Fibroblast of upper back skin (primary cell): ENCODE measurements at places on chromosomes 1 and 21.

GRCh38 chr1:74690364-74690696 is 16.7 kb upstream of the ERICH3 start:
- no peak for DNase-seq

DNA sequence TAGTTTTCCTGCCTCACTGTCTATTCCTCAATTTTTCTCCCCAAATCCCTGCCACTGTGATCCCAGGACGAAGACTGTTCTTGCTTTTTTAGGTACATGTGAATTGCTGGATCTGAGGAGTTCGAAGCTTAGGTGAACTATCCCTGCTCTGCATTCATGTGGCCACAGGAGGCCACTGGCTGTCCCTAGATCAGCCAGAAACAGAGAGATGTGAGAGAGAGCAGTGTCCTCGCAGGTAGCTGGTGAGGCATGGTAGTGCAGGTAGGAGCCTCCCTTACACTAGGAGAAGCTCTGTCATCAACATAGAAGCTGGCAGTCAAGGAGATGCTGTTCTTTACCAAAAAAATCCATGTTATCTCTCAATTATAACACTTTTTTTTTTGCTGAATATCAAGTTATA is 71.5 kb downstream of the USP24 start:
- DNase-seq, result no peak

- no peak for DNase-seq
Observed at GRCh38 chr1:80656014-80656636, 1144.6 kb upstream of the ADGRL2 start.

DNA sequence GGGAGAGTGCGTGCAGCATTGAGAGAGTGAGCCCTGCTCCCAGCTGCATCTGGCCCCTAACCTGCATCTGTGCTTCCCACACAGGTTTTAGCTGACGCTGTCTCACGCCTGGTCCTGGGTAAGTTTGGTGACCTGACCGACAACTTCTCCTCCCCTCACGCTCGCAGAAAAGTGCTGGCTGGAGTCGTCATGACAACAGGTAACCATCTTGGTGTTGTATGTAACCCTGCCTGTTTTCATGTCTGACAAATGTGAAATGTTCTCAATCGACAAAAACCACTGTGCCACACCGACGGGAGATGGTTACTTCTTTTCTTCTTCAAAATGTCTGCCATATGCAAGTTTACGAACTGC is 105.8 kb downstream of the ADARB1 start:
- no peak for DNase-seq

- DNase-seq, result no peak
Observed at GRCh38 chr1:210951279-210951678, 182.7 kb downstream of the KCNH1 start.

DNA sequence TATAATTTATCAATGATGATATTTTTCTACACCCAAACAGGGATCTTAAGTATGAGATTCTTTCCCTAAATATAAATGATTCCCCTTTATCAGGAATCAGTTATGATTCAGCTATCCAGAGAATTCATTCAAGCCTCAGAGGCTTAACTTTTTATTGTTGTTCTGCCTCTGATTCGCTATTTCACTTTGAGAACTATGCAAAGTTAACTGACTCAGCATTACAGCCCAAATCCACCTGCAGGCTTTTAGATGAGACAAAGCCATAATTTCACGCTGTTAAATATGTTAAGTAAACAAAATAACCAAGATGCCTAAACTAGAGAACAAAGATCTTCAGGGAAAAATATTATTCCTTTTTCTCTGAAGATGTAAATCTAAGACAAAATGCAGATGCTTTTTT is 8.5 kb downstream of the SCYL3 start:
- peak; percentile 22 for DNase-seq

GRCh38 chr1:194223596-194223995 is 1037.2 kb upstream of the B3GALT2 start:
- no peak for DNase-seq

- DNase-seq, result no peak
Observed at GRCh38 chr1:56355918-56356317, 223.4 kb downstream of the PLPP3 start.

- DNase-seq, result no peak
Observed at GRCh38 chr1:40316595-40317393, at the start of gene COL9A2. Gene COL9A2 (minus strand): TSS chr1:40317286. CDS start chr1:40317197, 89 bp downstream.

DNA sequence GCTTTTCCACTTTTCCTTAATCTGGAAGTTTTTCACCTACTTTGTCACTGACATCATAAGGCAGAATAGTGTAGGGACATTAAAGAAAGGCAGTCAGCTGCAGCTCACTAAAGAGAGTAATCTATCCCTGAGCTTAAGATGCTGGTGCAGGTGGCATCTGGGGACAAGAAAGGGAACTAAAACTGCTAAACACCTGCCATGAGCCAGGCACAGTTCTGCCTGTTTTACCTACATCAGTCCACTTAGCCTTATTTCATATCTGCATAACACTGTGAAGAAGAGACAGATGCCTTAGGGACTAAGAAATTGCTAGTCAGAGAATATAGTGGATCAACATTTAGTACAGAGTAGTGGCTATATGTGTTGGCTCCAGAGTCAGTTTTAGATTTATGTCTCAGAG is 88.1 kb downstream of the GPATCH2 start:
- DNase-seq, result no peak

DNA sequence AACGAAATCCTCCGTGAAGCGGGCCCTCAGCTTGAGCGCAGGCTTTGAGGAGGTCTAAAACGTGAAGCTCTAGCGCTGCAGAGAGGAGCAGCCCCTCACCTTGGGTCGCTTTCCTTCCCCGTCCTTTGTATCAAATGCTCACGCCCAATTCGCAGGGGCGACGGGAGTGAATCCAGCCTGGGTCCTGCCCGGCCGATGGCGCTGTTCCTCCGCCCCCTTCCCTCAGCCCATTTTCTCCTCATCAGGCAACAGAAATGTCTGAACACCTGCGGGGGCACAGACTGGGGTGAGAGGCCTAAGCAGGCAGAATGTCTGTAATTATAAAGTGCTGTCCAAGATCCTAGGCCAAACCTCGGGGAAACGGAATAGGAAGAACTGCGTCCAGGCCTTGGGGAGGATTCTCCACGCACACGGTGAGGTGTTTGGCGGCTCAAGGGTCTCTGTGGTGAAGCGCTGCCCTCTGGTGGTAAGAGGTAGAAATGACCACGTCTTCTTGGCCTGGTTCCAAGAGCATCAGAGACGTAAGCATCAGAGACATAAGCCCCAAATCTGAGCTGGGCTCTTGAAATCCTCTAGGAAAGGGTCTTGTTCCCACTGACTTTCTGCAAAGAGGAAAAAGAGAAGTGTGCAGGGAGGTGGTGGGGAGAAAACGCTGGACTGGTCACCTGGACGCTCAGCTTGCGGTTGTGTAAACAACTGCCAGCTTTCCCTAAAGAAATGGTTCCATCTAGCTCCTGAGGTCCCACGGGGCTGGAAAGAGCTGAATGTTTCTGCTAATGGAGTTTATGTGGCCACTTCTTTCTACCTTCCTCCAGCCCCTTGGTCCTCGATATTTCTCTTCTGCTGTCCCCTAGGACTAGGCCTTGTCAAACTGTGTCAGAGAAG is 92.1 kb upstream of the CD53 start:
- DNase-seq, result peak; percentile 64

DNA sequence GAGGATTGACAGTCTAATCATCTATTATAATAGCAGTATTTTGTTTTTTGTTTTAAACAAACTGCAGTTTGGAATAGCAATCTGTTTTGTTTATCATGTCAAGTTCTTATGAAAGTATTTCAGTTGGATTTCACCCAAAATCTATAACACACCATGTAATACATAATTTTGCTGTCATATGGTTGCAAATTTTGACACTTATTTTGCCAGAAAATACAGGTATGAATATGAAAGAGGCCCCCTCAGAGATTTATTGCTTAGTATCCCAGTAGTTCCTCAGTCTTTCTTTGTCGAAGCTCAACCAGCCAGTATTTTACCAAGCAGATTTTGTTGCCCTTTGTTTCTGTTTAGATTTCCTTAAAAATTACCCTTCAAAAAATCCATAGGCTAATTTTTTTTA is 317.5 kb upstream of the CXADR start:
- DNase-seq, result no peak

DNA sequence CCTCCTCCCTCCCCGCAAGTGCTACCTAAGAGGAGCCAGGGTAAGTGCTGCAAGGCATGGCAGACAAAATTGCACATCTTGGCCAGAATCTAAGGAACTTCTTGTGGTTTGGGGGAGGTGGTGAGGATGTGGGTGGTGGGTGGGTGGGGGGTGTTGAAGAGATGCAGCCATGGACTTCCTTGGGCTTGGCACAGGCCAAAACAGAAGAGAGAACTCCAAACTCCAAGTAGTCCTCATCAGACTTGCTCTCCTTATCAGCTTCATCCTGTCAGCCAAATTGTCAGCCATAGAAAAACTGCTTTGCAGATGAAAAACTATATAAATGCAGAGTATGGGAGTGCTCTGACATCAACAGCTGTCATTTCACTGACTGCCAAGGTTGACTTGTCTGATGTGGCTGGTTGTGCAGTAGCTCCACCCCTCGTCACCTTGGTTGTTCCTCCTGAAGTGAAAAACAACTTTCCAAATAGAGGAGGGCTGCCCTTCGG is 7.1 kb downstream of the AMIGO1 start:
- DNase-seq, result no peak

- DNase-seq, result peak; percentile 75
Observed at GRCh38 chr1:244970236-244970743, 105.9 kb upstream of the HNRNPU start.
